NCI-H2227 treated with DMSO at 0.1 percent for 48 hours (cell line): ENCODE measurements at places on chromosomes 16 and 17.

GRCh38 chr17:5789528-5789927, 205.2 kb upstream of the NLRP1 start:
- peak; percentile 7 for DNase-seq

DNA sequence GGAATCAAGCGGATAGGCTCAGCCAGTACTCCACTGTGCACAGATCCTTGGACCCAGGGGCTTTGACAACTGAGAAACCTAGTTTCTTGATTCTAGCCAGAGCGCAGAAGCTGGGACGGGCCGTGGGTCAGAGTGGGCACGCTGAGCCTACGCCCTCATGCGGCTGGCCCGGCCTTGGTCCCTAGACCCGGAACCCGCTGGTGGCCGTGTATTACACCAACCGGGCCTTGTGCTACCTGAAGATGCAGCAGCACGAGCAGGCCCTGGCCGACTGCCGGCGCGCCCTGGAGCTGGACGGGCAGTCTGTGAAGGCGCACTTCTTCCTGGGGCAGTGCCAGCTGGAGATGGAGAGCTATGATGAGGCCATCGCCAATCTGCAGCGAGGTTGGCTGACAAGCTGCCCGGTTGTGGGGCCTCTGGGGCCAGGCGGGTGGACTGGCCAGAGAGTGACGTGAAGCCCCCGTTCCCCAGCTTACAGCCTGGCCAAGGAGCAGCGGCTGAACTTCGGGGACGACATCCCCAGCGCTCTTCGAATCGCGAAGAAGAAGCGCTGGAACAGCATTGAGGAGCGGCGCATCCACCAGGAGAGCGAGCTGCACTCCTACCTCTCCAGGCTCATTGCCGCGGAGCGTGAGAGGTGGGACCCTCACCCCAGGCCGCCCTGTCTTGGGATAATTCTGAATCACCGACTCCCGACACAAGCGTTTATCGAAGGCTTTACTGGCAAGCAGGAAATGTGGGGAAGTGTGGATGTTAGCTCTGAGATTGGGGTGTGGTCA, 946 bp downstream of the STUB1 start:
- no peak for DNase-seq

DNA sequence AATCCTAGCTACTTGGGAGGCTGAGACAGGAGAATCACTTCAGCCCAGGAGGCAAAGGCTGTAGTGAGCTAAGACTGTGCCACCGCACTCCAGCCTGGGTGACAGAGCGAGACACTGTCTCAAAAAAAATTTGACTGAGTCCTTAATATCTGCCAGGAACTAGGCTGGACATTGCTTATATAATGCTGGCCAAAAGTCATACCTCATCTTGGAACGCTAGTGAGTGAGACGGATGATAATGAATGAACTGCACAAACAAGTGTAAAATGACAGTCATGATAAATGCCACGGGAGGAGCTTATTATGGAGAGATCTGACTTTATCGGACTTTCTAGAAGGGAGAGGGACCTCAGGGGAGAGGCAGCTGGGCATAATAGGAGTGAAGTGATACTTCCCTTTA, 327.6 kb downstream of the SHISA9 start:
- DNase-seq: no peak

DNA sequence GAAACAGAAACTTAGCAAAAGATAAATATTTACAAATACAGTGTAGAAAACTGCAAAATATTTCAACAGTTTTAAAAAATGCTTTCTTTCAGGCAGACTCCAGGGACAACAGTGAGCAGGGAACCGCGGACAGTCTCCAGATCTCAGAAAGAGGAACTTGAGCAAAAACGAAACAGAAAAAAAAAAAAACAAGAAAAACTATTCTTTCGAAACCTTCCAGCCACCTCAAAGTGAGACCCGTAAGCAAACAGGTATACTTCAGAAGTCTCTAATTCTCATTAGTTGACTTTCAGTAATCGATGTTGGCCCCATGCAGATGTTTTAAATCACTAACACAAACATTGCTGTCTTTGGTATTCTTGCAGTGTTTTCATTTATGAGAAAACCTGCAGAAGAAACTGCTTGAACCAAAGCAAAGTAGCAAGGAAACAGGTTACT, 15.7 kb upstream of the CCL1 start:
- DNase-seq: no peak

- DNase-seq: peak; percentile 72
Observed at GRCh38 chr17:73902416-73903181, 258.4 kb upstream of the SDK2 start.

DNA sequence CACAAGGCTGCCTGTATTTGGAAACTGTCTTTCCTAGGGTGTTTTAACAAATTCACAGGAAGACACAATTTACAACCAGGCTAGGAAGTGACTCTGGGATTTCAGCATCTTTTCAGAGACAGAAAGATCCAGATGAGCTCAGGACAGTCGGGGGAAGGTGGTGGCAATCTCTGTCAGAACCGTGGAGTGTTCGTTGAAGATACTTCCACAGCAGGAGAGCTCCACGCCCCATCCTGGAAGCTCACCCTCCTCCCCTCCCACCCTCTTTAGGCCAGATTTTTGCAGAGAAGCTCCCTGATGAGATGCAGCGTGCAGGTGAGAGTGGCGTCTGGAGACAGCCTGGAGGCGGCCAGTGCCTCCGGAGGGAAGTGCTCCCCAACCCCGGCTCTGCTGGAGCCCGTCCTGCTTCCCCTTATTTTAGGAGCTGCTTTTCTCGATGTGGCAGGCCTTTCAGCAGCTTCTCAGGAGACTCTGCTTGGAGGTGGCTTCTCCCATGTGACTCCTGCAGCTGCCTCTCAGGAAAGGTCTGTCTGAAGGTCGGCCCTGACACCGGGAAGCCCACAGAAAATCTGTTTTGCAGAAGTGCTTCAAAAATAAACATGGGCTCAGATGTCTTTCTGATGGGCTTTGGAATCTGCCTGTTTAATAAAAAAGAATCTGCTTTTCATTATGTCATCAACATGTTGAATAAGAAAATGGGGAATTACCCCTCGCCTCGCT, 186.4 kb upstream of the CHMP6 start:
- peak; percentile 16 for DNase-seq

GRCh38 chr17:3891626-3892094, 1.2 kb downstream of the CAMKK1 start:
- DNase-seq: no peak

- DNase-seq: no peak
Observed at GRCh38 chr17:41009936-41010335, 1.0 kb upstream of the KRTAP3-1 start.

DNA sequence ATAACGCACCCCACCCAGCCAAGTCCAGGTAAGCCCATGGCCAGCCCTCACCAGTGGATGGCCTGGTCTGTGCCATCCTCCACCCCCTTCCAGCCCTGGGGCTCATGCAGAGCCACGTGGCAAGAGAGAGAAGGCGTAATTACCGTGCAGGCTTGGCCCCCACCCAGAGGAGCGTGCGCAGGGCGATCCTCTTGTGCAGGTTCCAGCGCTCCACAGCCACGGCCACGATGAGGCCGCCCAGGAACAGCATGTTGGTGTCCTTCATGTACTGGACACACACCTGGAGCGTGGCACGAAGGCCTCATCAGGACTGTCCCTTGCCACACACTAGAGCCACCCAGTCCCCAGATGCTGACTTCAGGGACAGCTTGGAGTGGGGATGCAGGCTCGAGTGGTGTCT, 6.7 kb downstream of the SLC13A5 start:
- no peak for DNase-seq

DNA sequence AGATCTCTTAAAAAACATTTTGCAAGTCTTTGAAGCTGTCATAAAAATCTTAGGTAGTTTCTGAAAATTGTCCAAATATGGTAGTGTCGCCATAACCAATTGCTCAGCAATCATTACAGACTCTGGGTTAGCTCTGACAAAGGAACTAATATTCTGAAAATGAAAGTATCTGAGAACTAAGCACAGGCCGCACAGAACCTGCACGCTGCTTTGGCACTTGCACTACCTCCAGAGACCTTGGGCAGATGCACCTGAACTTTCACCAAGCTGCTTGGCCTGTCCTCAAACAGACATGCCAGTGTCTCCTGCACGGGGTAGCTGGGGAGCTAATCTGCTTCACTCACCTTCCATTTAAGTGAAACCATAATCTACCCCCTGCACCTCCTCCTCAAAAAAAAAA, 317.0 kb downstream of the MAF start:
- no peak for DNase-seq

DNA sequence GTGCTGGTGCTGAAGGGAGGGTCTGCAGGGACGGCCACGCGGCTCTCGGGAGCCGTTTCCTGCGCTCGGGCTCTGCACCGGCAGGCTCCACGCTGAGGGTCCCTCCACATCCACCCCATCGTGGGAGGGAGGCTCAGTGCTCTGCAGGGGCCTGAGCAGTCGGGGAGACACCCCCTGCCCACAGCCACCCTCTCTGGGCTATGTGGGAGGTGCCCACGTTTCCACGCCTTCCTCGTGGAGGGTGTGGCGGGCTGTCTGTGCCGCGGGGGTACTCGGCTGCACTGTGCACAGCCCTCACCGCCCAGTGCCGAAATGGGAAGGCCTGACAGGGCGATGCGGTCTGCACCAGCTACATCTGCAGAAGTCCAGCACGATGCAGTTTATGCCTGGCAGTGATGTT, 25.5 kb upstream of the ZNF750 start:
- no peak for DNase-seq

GRCh38 chr17:77540975-77541374, 400.2 kb downstream of the SEC14L1 start:
- DNase-seq: no peak

DNA sequence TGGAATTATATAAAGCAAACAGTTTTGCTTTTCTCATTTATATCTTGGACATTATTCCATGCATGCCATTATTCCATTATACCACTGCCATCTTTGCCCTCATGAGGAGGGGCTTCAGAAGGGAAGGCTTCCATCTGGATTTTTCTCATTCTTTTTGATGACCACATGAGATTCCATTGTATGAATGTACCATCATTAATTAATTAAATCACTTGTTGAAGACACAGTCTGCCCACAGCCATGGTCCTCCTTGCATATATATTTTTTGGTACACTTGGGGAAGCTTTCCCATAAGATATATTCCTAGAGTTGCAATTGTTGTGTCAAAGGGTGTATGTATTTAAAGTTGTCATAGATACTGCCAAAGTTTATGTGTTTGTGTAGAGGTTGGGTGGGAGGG, 7.1 kb downstream of the ARL4D start:
- DNase-seq: no peak

DNA sequence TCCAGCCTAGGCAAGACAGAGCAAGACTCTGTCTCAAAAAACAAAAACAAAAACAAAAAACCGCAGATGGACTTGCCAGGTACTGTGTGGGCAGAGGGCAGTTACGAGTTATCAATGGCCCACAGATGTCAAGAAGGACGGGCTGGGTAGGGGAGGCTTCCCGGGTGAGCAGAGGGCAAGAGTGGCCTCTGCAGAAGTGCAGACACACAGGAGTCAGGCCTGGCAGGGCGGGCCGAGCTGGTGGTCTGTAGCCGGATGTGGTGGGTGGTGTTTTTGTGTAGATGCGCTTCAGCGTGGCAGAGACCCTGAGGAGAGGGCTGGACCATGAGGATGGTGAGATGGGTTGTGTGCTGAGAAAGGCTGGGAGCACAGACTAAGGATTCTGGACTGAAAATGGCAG, 44.9 kb upstream of the KDM6B start:
- DNase-seq: no peak

- peak; percentile 47 for DNase-seq
Observed at GRCh38 chr17:69448431-69449102, 34.1 kb downstream of the MAP2K6 start.

DNA sequence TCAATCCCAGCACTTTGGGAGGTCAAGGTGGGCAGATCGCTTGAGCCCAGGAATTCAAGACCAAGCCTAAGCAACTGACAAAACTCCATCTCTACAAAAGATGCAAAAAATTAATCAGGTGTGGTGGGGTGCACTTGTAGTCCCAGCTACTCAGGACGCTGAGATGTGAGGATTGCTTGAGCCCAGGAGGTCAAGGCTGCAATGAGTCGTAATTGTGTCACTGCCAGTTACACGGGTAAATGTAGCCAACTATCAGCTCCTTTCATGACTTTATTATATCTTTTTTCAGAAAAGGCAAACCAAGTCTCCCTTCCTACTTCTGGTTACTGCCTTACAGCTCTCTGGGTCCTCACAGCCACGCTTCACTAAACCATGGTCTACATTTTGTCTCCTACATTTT, 4.0 kb downstream of the SDF2 start:
- DNase-seq: no peak

DNA sequence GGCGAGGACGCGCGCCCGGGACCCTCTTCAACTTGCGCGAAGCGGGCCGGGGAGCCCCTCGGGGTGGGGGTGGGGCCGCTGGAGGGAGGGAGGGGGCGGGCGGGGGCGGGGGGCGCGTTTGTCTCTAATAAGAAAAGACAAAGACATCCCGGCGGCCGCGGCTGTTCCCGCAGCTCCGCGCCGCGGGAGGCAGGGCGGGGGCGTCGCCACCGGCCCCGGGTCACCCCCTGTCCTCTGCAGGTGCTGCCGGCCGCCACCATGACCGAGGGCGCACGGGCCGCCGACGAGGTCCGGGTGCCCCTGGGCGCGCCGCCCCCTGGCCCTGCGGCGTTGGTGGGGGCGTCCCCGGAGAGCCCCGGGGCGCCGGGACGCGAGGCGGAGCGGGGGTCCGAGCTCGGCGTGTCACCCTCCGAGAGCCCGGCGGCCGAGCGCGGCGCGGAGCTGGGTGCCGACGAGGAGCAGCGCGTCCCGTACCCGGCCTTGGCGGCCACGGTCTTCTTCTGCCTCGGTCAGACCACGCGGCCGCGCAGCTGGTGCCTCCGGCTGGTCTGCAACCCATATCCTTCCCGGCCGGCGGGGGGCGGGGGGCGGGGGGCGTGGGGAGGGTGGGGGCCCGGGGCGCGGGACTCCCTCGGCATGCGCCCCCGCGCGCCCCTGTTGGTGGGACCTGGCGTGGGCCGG, 714 bp downstream of the CACNA1H start:
- no peak for DNase-seq

DNA sequence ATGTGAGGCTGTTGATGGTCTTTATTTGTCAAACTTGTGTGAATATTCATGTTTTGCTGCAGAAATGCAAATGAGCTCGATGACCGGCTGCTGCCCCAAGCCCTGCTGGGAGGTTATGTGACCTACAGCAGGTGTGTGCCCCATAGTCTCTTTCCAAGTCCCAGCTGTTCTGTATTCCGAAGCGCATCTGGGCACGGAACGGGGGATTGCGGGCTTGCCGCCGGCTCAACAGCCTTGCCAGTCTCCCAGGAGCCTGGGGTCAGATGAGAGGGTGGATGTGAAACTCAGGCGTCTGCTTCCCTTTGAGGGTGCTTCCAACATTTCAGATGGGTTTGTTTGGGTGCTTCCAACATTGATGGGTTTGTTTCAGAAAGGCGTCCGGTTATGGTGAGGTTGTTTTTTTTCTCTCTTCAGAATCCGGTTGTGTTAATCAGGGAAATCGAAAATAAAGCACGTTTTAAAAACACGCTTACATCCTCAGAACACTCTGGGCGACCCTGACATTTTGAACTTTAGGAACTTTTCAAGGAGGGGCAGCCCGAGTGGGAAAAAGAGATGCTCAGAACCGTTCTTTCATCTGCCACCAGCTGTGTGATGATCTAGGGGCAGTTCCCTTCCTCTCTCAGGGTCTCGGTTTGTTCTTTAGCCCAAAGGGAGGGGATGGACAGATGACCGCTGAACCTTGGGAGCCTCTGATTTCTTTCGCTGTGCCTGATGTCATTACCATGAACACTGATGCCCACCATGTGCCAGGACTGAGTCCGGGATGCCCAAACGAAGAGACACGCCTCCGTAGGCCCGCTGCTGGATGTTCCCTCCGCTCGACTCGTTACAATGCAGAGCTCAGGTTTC, 47.8 kb upstream of the AMZ2 start:
- no peak for DNase-seq
